ENCODE measurements at places on chromosomes 4 and X.
A peak's percentile ranks its signal among the peaks of the same experiment; 100 is the strongest.

- no peak for DNase-seq
These were observed 101.7 kb downstream of the CORIN start for GRCh38 chr4:47736146-47736545.

- DNase-seq, result no peak
These were observed 126.7 kb downstream of the RBM47 start for GRCh38 chr4:40502934-40503333.

GRCh38 chr4:139770361-139770760 is 104.7 kb downstream of the MGST2 start:
- no peak for DNase-seq

DNA sequence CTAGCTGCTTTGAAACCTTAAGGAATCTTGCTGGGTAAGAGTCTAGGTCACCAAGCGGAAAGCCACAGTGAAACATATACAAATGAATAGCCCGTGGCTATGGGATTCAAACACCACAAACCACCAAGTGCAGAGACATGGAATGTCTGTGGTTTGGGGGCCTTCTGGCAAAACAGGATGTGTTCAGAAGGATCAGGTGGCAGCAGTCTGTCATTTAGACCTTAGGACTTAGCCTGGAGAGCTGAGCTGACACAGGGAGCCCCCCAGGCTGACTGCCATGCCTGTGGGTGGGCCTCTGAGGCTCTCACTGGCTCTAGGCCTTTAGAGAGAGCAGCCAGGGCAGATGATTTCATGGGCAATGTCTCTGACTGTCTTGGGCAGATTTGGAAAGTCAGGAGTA is 225.6 kb downstream of the FBXW7 start:
- peak; percentile 28 for DNase-seq

- no peak for DNase-seq
These were observed 123.7 kb downstream of the ARHGAP10 start for GRCh38 chr4:147855571-147856009.

GRCh38 chr4:13484749-13485221 is 645 bp upstream of the RAB28 start:
- peak; percentile 46 for DNase-seq

Measured in DMS79 treated with DMSO at 0.1 percent for 48 hours (cell line).